Liver (tissue), 10 donors: ENCODE measurements at places on chromosomes 4 and X. TPM values are rescaled to one million over a fixed set of nuclear protein-coding genes. Genes with fewer than 3 reads are reported as not detected.

DNA sequence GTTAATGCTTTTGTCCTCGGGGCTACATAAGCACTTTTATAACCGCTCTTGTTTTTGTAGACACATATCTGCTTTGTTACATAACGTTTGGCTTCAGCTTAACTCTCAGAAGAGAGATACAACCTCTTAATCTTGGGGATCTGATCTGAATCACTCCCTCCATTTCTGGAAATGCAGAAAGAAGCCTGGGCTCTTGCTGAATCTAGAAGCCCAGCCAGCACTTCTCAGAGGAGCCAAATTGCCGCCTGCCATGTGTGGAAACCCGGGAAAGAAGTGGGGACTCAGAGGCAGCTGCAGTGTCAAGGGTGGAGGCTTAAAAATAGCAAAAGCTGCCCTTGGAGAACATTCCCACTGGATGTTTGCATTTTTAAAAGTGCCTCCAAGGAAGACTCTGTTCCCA lies 69.3 kb upstream of the LDB2 start:
- no peak for DNase-seq

- no peak for DNase-seq
Measured at GRCh38 chrX:110000847-110001713, 1.8 kb upstream of the TMEM164 start.

DNA sequence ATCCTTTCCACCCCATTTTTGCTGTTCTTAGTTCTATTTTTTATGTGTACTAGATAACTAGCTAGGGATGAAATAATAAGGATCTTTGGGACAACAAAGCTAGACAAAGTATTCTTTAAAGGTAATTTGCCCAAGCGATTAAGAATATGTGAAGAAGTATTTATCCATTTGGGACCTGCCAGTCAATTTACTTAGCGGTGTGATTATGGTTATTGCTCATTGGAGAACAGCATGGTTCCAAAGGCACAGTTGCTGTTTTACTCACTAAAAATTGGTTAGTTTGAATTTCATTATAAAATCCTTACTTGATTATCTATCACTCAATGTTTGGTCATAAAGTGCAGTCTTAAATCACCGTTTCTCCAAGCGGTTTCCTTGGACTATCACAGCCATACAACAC lies 124.1 kb downstream of the SNCA start:
- no peak for DNase-seq

- DNase-seq, result no peak
Measured at GRCh38 chr4:71498002-71498401, 159.2 kb downstream of the SLC4A4 start.

DNA sequence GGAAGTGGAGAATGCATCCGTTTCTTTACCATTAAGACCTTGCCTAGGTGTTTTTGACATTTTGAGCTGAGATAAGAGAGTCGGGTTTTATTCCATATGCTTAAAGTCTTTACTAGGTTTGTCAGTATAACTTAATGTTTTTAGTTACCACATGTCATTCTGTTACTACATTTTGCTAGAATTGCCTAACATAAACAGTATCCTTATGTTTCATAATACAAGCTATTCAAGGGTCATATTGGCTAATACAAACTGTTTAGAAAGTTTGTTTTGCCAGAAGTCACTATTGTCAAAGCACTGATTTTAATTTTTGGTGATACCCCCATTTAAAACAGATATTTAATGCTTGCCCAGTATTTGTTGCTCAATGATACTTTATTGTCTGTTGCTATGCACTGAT lies 427.7 kb upstream of the MAGEB2 start:
- no peak for DNase-seq

DNA sequence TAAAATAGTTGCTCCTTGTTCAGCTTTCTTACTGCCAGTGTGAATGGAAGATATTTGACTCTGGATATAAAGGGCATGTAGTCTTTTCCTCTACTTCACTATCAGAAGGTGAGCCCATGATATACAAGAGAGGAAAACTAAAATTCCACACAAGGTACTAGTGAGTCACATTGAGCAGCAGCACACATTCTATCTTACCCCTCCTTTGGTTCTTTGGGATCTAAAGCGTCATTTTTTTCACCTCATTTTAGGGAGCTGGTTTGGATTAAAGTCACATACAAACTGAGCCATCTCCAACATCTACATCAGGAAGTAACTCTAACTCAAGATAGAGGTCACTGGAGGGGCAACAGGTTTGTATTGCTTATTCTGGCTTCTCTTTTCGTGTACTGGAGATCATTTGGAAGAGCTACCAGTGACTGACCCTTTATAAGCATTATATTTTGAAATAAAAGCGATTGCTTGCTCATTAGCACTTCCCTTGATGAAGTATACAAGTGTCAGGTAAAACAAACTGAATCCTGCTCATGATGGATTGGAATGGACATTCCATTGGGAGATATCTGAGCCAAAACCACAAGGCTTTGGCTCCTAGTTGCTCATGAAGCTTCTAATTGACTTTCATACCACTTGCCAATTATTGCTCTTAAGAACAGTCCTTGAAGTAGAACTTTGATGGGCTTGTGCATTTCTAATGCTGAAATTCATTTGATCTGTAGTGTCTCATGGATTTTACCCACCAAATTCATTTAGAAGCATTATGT lies 124.1 kb downstream of the SPCS3 start:
- DNase-seq, result no peak

DNA sequence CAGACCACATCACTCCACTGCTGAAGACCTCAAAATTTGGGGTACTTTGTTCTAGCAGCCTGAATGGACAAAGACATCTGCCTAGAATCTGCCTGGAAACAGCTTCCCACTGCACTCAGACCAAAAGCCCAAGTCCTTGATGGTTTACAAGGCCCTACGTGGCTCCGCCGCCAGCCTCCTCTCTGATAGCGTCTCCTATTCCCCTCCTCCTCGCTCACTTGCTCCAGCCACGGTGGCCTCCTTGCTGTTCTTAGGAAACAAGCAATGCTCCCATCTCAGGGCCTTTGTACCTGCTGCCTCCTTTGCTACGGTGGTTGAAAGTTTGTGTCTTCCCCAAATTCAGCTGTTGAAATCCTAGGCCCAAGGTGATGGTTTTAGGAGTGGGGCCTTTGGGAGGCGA lies 34.7 kb upstream of the SORCS2 start:
- DNase-seq, result no peak

DNA sequence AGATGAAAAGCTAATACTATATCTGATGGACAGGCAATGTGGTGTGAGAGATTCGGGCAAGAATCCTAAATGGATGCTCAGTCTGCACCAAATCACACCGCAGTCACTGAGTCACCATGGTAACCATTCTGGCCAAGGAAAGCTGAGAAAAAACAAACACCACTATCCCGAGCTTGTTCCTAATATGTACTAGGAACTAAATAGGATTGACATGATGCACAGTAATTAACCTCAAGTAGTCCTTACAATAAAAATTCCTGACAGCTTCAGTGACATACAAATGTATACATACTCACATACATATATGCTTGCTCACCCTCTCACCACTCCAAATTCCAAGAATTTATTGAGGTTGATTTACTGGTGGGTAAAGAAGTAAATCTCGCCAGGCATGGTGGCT lies 1.1 kb upstream of the RAB40A start:
- no peak for DNase-seq

GRCh38 chr4:88017516-88018297 lies 10.3 kb downstream of the PKD2 start:
- no peak for DNase-seq

- DNase-seq, result peak; percentile 39
Measured at GRCh38 chr4:4182835-4183568, 43.7 kb downstream of the OTOP1 start.

GRCh38 chr4:146638786-146639505 lies at the start of gene POU4F2:
Gene POU4F2 (plus strand): TSS chr4:146638893. CDS start chr4:146639141, 248 bp downstream.
- DNase-seq, result no peak

DNA sequence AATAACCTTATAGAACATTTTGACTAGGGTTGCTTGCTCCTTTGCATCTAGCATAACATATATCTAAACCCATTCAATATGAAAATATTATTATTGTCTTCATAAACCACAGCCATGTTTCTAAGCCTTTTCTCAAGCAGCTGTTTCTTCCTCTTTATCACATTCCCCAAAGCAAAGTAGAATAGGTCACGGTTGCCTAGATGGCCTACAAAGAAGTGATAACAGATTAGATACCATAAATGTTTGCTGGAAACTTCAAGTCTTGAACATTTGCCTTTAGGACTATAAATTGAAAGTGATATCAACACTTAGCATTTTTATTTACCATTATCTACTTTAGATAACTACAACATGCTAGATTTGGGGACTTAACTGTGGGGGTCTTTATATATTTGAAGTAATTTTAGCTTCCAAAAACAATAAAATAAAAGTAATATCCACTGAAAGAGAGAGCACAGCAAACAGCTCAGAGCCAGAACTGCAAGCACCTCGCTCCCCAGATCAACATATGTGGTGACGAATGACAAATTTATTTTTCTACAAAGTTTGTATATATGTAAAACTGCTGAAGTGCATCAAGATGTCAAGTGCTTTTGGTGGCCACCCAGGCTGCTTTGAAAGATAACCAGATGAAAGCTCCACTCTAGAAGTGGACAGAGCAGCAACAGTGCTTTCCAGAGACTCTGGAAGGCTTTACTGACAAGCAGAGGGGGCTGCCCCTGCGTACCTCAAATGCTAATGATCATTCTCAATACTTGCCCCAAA lies 8.0 kb downstream of the HHIP start:
- no peak for DNase-seq

GRCh38 chr4:125187226-125188176 lies 127.3 kb upstream of the FAT4 start:
- no peak for DNase-seq

DNA sequence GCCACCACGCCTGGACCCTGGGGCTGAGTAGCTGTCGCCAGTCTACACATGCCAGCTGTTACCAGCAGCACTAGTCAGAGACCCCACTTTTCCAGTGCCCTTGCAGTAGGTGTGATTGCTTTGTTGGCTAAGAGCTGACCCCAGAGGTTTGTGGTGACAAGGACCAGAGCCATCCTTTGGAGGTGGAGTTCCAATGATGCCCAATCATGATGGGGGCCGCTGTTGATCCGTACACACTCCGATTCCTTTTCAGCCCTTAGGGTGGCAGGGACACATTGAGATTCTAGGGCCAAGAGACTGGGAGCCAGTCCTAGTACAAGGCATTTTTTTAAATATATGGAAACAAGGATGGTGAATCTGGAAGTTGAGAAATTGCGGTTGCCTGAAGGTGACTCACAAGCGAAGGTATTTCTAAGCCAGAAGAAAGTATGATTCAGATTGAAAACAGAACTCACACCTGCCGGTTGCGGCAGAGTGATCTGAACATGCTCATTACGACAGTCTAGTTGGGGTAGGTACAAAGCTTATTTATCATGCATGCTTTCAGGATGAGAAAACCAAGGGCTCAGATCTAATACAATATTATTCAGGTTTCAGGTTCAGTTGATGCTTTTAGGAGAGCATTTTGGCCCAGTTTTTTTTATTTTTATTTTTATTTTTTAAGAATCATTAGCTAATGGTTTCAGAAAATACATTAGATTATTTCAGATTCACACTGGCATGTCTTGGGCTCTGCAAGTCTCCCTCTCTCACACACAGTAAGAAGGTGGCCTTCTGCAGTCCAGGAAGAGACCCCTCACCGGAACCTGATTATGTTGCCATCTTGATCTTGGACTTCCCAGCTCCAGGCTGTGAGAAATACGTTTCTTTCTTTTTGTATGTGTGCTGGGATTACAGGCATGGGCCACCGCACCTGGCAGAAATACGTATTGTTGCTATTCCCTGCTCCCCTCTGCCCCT lies 43.4 kb downstream of the SHROOM2 start:
- DNase-seq, result no peak

- DNase-seq, result no peak
Measured at GRCh38 chr4:2837904-2838496, 5.6 kb upstream of the ADD1 start.

- DNase-seq, result no peak
Measured at GRCh38 chrX:149198980-149199732, 305.9 kb downstream of the IDS start.

- DNase-seq, result no peak
Measured at GRCh38 chr4:101888472-101888871, 97.9 kb downstream of the BANK1 start.

DNA sequence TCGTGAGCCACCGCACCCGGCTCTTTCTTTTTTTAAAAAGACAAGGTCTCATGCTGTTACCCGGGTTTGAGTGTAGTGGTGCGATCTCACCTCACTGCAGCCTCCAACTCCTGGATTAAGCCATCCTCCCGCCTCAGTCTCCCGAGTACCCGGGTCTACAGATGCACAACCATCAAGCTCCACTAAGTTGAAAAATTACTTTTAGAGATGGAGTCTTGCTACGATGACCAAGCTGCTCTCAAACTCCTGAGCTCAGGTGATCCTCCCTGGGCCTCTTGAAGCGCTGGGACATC lies 2.0 kb downstream of the SLC25A6 start:
- no peak for DNase-seq

MAGEB2 gene
- not detected for polyA plus RNA-seq

PABPC5 gene
- 0.18 TPM for polyA plus RNA-seq

TEX13C gene
- polyA plus RNA-seq, result not detected

SHISA3 gene
- polyA plus RNA-seq, result 0.63 TPM

AFP gene
- 2.2 TPM for polyA plus RNA-seq

GPRASP3 gene
- polyA plus RNA-seq, result 1.1 TPM

MAML3 gene
- 2.2 TPM for polyA plus RNA-seq
